ENCODE measurements at places on chromosomes 6 and 20.

- DNase-seq, result no peak
These were observed 37.0 kb upstream of the IER3 start for GRCh38 chr6:30781395-30781742.

DNA sequence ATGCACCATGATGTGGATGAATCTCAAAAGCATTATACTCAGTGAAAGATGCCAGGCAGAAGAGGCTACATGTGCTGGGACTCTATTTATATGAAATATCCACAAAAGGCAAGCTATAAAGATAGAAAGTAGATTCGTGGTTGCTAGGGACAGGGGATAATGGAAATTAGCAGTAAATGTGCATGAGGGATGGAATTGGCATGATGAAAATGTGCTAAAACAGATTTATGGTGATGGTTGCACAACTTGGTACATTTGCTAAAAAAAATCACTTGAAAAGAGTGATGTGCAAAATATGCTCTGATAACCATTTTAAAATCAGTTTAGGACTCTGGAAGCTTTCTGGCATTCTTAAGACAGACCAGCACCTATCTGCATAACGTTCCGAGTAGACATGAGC lies 61.6 kb downstream of the ALDH8A1 start:
- no peak for DNase-seq

GRCh38 chr6:11950109-11950508 lies 62.0 kb upstream of the HIVEP1 start:
- DNase-seq, result no peak

GRCh38 chr6:51529240-51529639 lies 558.2 kb downstream of the PKHD1 start:
- no peak for DNase-seq

DNA sequence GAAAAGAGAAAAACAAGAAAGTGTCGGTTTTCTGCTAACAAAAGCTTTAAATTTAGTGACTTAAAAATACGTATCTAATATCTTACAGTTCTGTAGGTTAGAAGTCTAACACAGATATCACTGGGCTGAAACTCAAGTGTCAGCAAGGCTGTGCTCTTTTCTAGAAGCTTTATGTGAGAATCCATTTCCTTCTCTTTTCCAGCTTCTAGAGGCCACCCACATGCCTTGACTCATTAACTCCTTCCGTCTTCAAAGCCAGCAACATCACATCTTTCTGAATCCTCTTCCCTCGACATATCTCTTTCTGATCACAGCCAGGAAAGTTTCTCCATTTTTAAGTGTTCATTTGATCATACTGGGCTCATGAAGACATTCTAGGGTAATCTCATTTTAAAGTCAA lies 262.0 kb downstream of the MAFB start:
- DNase-seq, result no peak

- no peak for DNase-seq
These were observed 149.6 kb upstream of the SYNCRIP start for GRCh38 chr6:85792254-85792653.

- DNase-seq, result peak; percentile 52
These were observed 20.3 kb upstream of the ZNF831 start for GRCh38 chr20:59143326-59143725.

- no peak for DNase-seq
These were observed 185.7 kb downstream of the ASCC3 start for GRCh38 chr6:100695445-100695844.

DNA sequence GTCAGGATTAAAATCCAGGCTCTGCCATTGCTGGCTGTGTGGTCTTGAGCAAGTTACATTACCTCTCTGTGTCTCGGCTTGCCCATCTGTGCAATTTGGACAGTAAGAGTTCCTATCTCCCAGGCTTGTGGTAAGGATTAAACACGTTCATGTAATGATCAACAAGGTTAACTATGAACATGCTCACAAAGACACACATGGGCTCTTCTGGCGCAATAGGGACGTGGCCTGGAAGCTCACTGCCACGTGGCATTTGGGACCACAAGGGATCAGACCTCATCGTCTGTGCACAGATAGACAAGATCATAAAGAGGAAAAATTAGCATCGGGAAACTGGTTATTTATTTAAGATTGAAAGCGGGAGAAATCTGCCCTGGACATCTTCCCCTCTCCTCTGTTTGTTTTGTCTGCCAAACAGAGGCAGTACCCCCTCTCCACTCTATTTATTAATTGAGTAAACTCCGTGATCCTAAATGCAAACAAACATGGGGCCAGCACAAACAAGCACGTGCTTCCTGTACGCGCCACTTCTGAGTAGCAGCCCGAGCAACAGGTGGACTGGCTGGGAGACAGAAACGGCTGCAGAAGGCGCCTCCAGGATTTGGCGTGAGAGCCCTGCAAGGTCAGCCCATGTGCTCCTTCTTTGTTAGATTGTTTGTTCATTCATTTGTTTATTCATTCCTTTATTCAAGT lies 95.0 kb downstream of the CDH26 start:
- DNase-seq, result no peak

GRCh38 chr20:926670-927069 lies 10.5 kb upstream of the ANGPT4 start:
- no peak for DNase-seq

GRCh38 chr6:148955441-148955840 lies 208.6 kb downstream of the UST start:
- DNase-seq, result no peak

DNA sequence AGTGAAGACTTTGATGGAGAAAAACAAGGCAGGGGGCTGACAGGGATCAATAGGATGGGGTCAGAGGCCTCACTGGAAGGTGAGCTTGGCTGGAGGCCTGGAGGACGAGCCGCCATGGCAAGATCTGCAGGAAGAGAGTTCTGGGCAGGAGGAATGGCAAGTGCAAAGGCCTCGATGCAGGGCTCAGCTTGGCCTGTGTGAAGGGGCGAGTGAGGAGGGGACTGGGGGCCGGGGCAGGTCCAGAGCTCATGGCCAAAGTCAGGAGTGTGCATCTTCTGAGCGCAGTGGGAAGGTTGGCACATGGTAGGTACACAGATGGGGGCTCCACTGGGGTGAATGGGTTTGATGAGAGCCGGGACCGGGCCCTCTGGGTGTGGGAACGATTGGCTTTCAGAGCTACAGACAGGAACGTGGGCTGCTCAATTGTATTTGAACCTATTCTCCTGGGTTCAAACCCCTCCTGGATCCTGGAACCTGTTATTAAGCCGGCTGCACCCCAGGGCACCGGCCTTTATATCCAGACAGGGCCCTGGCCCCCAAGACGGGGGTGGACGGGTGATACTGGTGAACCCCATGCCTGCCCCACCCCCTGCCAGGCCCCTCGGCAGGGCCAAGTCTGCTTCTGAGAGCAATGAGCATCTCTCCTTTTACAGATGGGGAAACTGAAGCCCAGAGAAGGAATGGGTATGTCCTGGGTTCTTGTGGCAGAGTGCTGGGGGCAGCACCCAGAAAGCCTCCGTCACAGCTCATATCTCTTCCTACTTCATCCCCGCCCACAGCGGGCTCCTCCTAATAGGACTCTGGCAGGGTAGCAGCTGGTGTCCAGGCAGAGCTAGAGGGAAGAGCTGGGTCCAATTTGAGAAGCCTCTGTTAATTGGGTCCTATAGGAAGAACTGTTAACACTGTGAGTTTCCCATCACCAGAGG lies 106.1 kb downstream of the CEBPB start:
- DNase-seq, result no peak

GRCh38 chr20:19996917-19997316 lies 20.2 kb upstream of the NAA20 start:
- no peak for DNase-seq

DNA sequence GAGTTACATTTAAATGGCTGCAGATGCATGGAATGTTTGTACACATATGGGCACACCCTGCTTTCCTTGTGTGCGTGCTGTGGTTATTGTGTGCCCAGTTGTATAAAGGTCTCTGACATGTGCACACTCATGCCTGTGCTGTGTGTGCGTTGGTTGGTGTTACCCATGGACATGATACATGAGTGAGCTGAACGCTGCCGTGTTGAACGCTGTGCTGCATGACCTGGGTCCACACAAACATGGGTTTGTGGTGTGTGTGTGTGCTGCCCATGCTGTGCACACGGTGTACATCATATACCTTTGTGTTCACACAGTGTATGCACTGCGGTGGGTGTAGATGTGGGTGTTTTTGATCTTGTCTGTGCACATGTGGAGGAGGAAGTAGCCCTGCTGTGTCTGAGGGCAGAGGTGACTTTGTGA lies 54.4 kb downstream of the TOX2 start:
- DNase-seq, result no peak

GRCh38 chr20:16271450-16271849 lies 301.8 kb downstream of the KIF16B start:
- no peak for DNase-seq

DNA sequence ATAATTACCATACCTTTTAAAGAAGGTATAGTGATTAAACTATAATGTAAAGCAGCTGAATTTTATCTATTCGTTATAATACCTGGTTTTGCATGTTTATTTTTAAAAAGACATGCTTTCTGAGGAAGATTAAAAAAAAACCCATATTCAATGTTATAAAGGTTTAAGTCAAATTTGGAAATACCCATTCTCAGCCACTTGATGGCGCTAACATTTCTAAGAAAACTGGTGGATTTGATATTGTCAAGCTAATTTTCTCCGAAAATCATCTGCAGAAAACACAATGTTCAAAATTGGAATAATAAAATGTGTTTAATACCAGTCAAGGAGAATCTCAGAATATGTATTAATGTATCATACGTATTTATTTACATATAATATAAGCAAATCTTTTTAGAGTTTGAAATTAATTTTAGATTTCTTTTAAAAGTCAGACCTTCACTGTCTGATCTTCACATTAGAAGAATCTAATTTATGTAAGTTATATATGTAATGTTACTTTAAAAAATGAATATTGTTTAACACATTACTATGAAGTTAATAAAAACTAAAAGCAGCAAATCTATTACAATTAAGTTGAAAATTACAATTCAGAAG lies 35.0 kb downstream of the SHPRH start:
- DNase-seq, result no peak

- DNase-seq, result no peak
These were observed 14.8 kb downstream of the TP53RK start for GRCh38 chr20:46674253-46675083.

DNA sequence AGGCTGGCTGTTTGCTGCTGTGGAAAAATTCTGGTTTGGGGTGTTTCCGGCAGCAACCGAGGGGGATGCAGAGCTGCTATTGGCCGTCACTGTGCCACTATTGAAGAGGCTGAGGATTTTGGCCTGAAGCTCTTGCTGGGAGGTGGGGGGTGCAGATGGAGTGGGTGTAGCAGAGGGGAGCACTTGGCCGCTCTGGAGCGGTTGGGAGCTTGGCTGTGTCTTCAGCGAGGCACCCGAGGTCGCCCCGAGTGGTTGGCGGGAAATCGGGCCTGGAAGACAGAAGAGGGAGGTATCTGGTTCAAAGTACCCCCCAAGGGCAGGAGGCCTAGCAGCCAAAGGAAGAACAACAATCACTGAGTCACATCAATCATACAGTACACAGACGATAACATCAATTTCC lies 27.1 kb downstream of the NCOA5 start:
- no peak for DNase-seq

DNA sequence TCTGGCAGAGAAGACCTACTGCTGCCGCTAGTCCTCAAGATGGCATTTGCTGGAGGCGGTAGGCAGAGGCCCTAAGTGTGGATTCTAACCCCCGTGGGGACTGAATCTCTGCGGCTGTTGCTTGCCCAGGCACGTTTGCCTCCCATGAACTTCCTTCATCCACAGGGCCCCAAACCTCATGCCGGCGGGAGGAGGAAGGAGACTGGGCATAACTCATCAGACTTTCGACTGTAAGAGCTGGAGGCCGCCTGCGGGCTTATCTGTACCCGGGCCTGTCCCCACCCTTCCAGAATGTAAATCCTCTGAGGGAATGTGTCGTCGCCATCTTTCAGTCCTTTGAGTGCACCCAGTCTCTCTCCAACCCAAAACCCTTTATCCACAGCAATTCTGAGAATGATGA lies 990 bp downstream of the ZFP57 start:
- no peak for DNase-seq

GRCh38 chr6:160028487-160029275 lies 59.8 kb downstream of the IGF2R start:
- DNase-seq, result no peak

DNA sequence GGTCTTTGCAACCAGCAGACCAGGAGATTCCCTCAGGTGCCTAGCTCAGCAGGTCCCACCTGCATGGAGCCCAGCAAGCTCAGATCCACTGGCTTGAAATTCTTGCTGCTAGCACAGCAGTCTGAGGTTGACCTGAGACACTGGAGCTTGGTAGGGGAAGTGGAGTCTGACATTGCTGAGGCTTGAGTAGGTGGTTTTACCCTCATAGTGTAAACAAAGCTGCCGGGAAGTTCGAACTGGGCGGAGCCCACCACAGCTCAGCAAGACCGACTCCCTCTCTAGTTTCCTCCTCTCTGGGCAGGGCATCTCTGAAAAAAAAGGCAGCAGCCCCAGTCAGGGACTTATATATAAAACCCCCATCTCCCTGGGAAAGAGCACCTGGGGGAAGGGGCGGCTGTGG lies 34.3 kb downstream of the PRSS35 start:
- DNase-seq, result no peak

DNA sequence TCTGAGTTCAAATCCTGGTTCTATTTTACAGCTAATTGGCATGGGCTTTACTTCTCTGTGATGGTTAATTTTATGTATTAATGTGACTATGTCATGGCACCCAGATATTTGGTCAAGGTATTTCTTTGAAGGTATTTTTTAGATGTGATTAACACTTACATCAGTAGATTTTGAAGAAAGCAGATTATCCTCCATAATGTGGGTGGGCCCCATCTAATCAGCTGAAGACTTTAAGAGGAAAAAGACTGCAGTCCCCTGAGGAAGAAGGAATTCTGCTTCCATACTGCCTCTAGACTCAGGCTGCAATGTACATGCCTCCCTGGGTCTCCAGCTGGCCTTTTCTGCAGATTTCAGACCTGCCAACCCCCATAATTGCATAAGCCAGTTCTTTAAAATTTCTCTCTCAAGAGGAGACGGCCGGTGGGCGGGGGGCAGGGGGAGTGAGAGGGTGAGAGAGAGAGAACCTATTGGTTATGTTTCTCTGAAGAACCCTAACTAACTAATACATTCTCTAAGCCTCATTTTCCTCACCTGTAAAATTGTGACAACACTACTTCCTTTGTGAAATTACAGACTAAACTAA lies 338.2 kb upstream of the PRDM1 start:
- DNase-seq, result no peak

- no peak for DNase-seq
These were observed 88.4 kb downstream of the VEGFA start for GRCh38 chr6:43858161-43859153.

DNA sequence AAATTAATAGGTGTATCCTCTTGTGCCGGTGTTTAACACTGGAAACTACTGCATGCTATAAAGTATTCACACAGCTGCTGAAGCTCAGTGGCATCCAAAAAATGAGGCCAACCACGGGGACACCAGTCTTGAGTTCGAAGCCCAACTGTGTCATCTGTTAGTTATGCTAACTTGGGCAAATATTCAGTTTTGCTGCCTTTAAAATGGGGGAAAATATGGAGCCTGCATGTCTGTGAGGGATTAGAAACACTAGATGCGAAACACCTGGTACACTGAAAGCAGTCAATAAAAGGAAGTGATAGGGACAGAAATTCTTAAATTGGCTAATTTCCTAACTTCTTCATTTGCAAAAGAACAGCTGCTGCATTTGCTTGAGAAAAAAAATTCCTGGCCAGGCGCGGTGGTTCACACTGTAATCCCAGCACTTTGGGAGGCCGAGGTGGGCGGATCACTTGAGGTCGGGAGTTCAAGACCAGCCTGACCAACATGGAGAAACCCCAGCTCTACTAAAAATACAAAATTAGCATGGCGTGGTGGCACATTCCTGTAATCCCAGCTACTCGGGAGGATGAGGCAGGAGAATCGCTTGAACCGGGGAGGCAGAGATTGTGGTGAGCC lies 36.6 kb upstream of the MLIP start:
- no peak for DNase-seq
